Fibroblast of skin of right quadriceps (primary cell): ENCODE measurements at places on chromosomes 3 and 15.
A peak's percentile ranks its signal among the peaks of the same experiment; 100 is the strongest.

- no peak for DNase-seq
Observed at GRCh38 chr3:13040361-13041074, 32.7 kb downstream of the IQSEC1 start.

DNA sequence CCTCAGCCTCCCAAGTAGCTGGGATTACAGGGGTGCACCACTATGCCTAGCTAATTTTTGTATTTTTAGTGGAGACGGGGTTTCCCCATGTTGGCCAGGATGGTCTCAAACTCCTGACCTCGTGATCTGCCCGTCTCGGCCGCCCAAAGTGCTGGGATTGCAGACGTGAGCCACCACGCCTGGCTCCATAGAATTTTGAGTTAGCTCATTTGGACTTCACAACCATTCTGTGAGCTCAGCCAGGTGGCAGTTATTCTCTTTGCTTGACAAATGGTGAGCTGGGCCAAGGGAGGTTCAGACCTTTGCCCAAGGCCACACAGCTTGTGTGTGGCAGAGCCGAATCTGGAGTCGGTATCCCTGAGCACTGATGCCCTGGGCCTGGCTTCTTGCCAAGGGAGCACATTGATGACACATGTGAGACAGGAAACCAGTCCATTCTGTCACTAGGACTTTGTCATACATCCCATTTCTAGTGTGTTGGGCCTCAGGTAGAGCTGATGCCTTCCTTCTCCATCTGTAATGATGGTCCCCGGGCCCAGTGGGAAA lies 17.6 kb downstream of the PODXL2 start:
- DNase-seq = no peak

- no peak for DNase-seq
Observed at GRCh38 chr15:61687651-61688050, 372.6 kb downstream of the VPS13C start.

- no peak for DNase-seq
Observed at GRCh38 chr3:14946739-14947099, 664 bp upstream of the NR2C2 start.

- DNase-seq = peak; percentile 72
Observed at GRCh38 chr15:29937956-29938355, 115.7 kb upstream of the TJP1 start.

GRCh38 chr3:146195030-146195429 lies 34.0 kb upstream of the PLOD2 start:
- DNase-seq = no peak

DNA sequence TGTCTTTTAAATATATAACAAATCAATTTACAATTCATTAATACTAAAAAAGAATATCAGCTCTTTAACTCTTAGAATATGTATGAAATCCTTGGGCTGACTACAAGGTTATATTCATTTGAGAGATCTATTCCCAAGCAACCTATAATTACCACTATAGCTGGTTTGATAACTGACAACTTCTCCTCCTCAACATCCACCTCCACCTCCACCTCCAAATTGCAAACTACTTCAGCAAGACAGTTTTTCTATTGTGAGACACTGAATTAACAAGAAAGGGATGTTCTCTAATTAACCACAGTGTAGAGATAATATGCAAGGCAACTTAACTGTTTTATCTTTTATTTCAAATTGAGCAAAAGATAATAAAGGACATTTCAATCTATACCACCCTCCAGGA lies 284.8 kb upstream of the ARL6 start:
- DNase-seq = no peak

DNA sequence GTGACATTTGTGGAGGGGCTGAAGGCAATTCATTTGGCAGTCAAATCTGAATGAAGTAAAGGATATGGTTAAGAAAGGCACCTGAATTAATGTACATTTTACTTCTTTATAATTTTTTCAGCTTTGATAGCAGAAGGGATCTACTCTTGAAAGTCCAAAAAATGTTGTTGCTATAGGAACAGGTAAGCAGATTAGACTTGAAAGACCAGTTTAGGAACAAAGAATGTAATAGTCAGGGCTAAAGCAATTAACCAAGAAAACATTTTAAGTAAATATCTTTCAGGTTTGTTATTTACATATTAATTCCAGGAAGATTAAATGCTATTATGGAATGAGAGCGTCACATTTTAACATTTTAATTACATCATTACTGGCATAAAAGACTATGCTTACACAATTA lies 1.1 kb downstream of the ATP13A4 start:
- DNase-seq = no peak

- DNase-seq = no peak
Observed at GRCh38 chr3:72340476-72341379, 507.5 kb downstream of the SHQ1 start.

GRCh38 chr15:43509660-43510199 lies 7.7 kb upstream of the MAP1A start:
- DNase-seq = no peak

GRCh38 chr15:40310001-40310959 lies 2.5 kb upstream of the PLCB2 start:
- peak; percentile 33 for DNase-seq

GRCh38 chr3:110562621-110563020 lies 509.0 kb upstream of the NECTIN3 start:
- DNase-seq = no peak
